ENCODE measurements at places on chromosomes 7 and 10. TPM values are rescaled to one million over a fixed set of nuclear protein-coding genes. Genes with fewer than 3 reads are reported as not detected.

Gene LMBR1
- 34.5 TPM for polyA plus RNA-seq

Gene PITX3
- not detected for polyA plus RNA-seq

Gene TDRD1
- not detected for polyA plus RNA-seq

Gene CACNA2D1
- polyA plus RNA-seq = 1.3 TPM

Gene HOGA1
- 0.45 TPM for polyA plus RNA-seq

Gene ITGA8
- 13.7 TPM for polyA plus RNA-seq

Gene BMS1
- polyA plus RNA-seq = 15.7 TPM

Gene PIK3CG
- polyA plus RNA-seq = 1.1 TPM

Gene CPA4
- not detected for polyA plus RNA-seq

- H3K27ac ChIP-seq = no peak overlapping the region
- H3K36me3 ChIP-seq = no peaks in the 10 kb centered on the region
- no peaks in the 10 kb centered on the region for H3K4me1 ChIP-seq
- H3K4me3 ChIP-seq = no peak overlapping the region
- no peak for DNase-seq
These were observed 238.8 kb downstream of the POLR1F start for GRCh38 chr7:19470031-19470430.

- peak overlapping the region; percentile 95 for H3K27ac ChIP-seq
- H3K36me3 ChIP-seq = no peaks in the 10 kb centered on the region
- peak; percentile 54 for DNase-seq
- H3K4me3 ChIP-seq = peak overlapping the region; percentile 81
These were observed 869 bp downstream of the TRIM24 start for GRCh38 chr7:138460649-138461607.

DNA sequence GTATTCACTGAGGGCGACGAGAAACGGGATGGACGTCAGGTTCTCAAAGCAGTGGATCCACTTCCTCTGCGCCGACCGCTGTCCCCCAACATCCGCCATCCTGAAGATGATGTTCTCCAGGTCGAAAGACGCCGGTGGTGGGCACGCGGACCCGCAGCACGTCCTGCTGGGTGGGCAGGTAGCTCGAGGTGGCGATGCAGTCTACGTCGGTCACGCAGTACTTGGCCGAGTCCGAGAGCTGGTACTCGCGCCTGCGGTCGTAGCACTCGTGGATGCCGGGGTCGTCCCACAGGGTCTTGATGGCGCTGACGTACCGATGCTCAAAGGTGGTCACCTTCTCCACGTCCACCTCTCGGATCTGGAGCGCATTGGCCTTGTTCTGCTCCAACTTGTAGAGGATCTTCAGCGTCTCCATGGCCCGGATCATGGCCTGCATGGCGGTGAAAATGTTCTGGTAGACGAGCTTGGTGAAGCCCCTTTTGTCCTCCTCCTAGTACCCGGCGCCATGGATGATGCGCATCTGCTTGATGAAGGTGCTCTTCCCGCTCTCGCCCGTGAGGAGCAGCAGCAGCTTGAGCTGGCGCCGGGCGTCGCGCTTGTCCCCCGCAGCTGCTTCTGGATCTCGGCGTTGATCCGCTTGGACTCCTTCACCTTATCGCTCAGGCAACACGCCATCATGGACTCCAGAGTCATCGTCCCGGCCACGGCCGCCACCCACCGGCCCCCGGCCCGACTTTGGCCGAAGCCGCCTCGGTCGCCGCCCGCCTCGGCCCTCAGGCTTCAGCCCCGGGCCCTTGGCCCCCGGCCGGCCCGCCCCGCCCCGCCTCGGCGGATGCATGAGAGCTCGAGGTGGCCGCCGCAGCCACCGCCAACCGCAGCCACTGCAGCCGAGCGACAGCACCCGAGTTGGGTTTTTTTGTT is 122.9 kb upstream of the KCTD7 start:
- peak overlapping the region; percentile 13 for H3K4me3 ChIP-seq
- H3K36me3 ChIP-seq = no peaks in the 10 kb centered on the region
- no peak overlapping the region for H3K27ac ChIP-seq

GRCh38 chr7:50663396-50664102 is 98.3 kb upstream of the DDC start:
- H3K4me1 ChIP-seq = no peaks in the 10 kb centered on the region
- H3K4me3 ChIP-seq = no peak overlapping the region
- DNase-seq = no peak
- no peak overlapping the region for H3K27ac ChIP-seq
- no peaks in the 10 kb centered on the region for H3K36me3 ChIP-seq
- no peaks in the 10 kb centered on the region for H3K27me3 ChIP-seq

DNA sequence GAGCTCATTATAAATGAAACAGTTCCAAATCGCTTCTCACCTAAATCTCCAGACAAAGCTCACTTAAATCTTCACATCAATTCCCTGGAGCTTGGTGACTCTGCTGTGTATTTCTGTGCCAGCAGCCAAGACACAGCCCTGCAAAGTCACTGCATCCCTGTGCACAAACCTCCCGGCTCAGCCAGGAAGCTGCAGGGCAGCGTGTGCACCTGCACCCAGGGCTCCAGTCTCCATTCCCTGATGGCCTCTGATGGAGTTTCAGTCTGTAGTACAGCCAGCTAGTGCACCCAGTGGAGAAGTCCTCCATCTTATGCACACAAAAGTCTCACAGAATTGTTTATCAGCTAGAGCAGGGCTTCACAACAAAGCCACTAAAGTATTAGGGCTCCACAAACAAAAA is 51.1 kb upstream of the PRSS58 start:
- no peaks in the 10 kb centered on the region for H3K27me3 ChIP-seq
- no peaks in the 10 kb centered on the region for H3K36me3 ChIP-seq
- DNase-seq = no peak
- H3K4me1 ChIP-seq = no peaks in the 10 kb centered on the region

GRCh38 chr7:111718886-111719285 is 156.6 kb upstream of the IMMP2L start:
- no peak for DNase-seq
- no peaks in the 10 kb centered on the region for H3K4me1 ChIP-seq
- H3K27me3 ChIP-seq = no peaks in the 10 kb centered on the region
- no peak overlapping the region for H3K4me3 ChIP-seq

GRCh38 chr7:29091715-29092114 is 54.6 kb downstream of the CPVL start:
- H3K4me1 ChIP-seq = peaks cover 6% of the 10 kb centered on the region
- peak; percentile 65 for DNase-seq

GRCh38 chr7:26153823-26154783 is 2.1 kb downstream of the NFE2L3 start:
- no peaks in the 10 kb centered on the region for H3K36me3 ChIP-seq
- peak overlapping the region; percentile 53 for H3K4me3 ChIP-seq
- peaks cover 3% of the 10 kb centered on the region for H3K4me1 ChIP-seq
- peaks cover 3% of the 10 kb centered on the region for H3K27me3 ChIP-seq
- DNase-seq = no peak

DNA sequence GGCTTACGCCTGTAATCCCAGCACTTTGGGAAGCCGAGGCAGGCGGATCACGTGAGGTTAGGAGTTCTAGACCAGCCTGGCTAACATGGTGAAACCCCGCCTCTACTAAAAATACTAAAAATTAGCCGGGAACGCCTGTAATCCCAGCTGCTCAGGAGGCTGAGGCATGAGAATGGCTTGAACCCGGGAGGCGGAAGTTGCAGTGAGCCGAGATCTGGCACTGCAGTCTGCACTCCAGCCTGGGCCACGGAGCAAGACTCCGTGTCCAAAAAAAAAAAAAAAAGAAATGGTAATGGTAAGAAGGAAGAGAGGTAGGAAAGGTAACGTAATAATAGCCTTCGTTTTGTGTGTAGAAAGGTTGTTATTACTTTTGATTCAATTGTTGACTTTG is 1.2 kb downstream of the HSPA14 start:
- no peaks in the 10 kb centered on the region for H3K4me1 ChIP-seq
- H3K36me3 ChIP-seq = peaks cover 7% of the 10 kb centered on the region
- H3K4me3 ChIP-seq = peak overlapping the region; percentile 98
- H3K27ac ChIP-seq = peak overlapping the region; percentile 99
- H3K27me3 ChIP-seq = no peaks in the 10 kb centered on the region

- DNase-seq = no peak
- H3K4me1 ChIP-seq = no peaks in the 10 kb centered on the region
- H3K36me3 ChIP-seq = no peaks in the 10 kb centered on the region
- no peak overlapping the region for H3K27ac ChIP-seq
- H3K27me3 ChIP-seq = no peaks in the 10 kb centered on the region
- no peak overlapping the region for H3K4me3 ChIP-seq
These were observed 96.1 kb downstream of the ADCY1 start for GRCh38 chr7:45670227-45670626.

- peak; percentile 93 for DNase-seq
- H3K27me3 ChIP-seq = no peaks in the 10 kb centered on the region
- H3K4me3 ChIP-seq = peak within 1 kb of the TSS; percentile 100
- H3K4me1 ChIP-seq = peaks cover 14% of the 10 kb centered on the region
- H3K36me3 ChIP-seq = no peaks in the 10 kb centered on the region
- H3K27ac ChIP-seq = peak within 1 kb of the TSS; percentile 94
These were observed at the start of gene CUL1 for GRCh38 chr7:148698397-148699023. TSS of gene CUL1 (plus strand) at chr7:148698903. CDS start at chr7:148730123, 31,220 bp downstream.

DNA sequence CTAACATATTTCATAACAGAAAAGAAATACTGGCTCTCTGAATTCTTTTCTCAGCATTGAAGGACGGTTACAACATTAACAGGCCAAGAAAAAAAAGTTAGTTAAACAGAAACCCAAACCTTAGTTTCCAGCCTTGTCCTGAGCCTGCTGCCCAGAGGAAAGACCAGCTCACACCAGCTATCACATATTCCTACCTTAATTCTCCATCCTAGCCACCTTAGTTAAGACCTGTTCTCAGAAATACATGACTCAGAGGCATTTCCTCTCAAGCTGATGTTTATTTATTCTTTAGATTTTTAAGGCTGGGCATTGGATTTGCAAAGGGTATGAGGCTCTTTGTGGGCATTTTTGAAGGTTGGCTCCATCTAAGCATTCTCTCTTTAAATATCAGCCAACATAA is 34.3 kb upstream of the ADAM12 start:
- H3K36me3 ChIP-seq = no peaks in the 10 kb centered on the region
- no peak overlapping the region for H3K27ac ChIP-seq
- H3K4me1 ChIP-seq = no peaks in the 10 kb centered on the region
- no peak overlapping the region for H3K4me3 ChIP-seq

DNA sequence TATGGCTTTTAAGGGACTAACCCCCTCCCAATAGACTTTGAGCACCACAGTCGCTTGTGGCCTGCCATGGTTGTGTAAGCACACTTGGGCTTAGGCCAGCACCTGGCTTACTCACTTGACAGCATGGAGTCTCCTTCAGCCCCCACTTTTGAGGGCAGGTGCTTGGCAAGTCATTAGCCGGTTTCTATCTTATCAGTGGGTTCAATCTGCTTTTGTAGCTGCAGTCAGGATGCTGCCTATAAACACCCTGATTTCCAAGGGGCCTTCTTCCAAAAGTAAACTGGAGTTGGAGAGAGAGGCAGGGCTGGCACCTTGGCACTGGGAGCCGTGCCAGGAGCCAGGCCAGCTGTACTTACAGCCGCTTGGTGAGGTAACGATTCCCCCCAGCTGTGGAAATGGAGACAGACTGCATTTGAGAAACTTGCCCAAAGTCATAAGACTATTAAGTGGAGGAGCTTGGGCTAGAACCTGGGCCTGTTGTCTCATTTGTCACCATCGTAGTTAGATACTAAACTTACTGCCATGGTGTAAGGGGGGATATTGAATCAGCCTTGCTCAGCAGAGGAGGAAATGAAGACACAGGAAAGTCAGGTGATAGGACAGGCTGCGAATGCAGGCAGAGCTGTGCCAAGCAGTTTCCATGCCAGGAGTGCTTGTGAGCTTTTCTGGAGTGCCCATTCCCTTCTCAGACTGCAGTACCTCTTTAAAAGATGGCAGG is 92.2 kb upstream of the EFCAB10 start:
- H3K36me3 ChIP-seq = no peaks in the 10 kb centered on the region
- no peaks in the 10 kb centered on the region for H3K27me3 ChIP-seq
- H3K27ac ChIP-seq = no peak overlapping the region
- H3K4me3 ChIP-seq = no peak overlapping the region

- peaks cover 48% of the 10 kb centered on the region for H3K4me1 ChIP-seq
- H3K4me3 ChIP-seq = no peak overlapping the region
- no peaks in the 10 kb centered on the region for H3K36me3 ChIP-seq
- peak; percentile 65 for DNase-seq
- H3K27me3 ChIP-seq = no peaks in the 10 kb centered on the region
These were observed 37.5 kb downstream of the BTBD16 start for GRCh38 chr10:122308417-122309141.

DNA sequence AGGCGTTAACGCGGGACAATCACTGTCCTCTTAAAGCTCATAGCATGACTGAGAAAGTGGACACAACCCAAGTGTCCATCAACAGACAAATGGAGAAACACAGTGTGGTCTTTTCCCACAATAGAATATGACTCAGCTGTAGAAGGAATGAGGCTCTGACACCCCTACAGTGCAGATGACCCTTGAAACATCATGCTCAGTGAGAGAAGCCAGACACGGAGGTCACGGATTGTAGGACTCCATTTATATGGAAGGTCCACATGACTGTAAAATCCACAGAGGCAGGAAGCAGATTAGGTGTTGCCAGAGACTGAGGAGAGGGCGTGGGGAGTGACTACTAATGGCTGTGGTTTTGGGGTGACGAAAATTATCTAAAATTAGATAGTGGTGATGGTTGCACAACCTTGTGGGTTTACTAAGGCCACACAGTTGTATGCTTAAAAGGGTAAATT is 6.1 kb upstream of the NCAPG2 start:
- H3K4me3 ChIP-seq = no peak overlapping the region
- no peak overlapping the region for H3K27ac ChIP-seq
- no peaks in the 10 kb centered on the region for H3K36me3 ChIP-seq
- no peaks in the 10 kb centered on the region for H3K4me1 ChIP-seq
- H3K27me3 ChIP-seq = no peaks in the 10 kb centered on the region

DNA sequence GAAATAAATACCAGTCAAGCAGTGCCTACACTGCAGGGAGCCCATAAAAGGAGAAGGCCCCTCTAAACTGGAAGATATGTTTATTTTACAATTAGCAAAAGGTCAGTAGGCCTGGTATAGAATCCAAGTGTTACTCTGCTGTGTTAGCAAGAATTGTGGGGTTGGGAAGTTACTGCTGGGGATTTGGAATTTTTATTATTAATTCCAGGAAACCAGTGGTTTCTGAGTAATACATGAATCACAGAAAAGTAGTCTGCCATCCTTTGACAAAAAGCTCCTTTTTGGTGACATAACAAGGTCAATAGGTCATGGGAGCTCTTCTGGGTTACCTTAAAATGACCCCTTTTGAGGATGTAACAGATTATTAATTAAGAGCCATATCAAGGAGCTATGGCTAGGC is 67.4 kb downstream of the ZNF92 start:
- H3K27me3 ChIP-seq = no peaks in the 10 kb centered on the region
- no peak overlapping the region for H3K4me3 ChIP-seq
- DNase-seq = no peak

GRCh38 chr7:106626376-106627164 is 34.4 kb downstream of the CCDC71L start:
- H3K4me3 ChIP-seq = no peak overlapping the region
- peak; percentile 68 for DNase-seq
- no peaks in the 10 kb centered on the region for H3K27me3 ChIP-seq
- peaks cover 35% of the 10 kb centered on the region for H3K4me1 ChIP-seq

GRCh38 chr7:28853834-28854749 is 104.0 kb downstream of the TRIL start:
- peak; percentile 92 for DNase-seq
- H3K36me3 ChIP-seq = no peaks in the 10 kb centered on the region
- no peaks in the 10 kb centered on the region for H3K4me1 ChIP-seq
- peak overlapping the region; percentile 25 for H3K4me3 ChIP-seq
- H3K27me3 ChIP-seq = peaks cover 5% of the 10 kb centered on the region
